Activated CD4-positive, alpha-beta T cell treated with anti-CD3 and anti-CD28 coated beads, Interleukin-2, amount 50 U/mL, for 4 hours (primary cell): ENCODE measurements at places on chromosomes 12 and 14.

DNA sequence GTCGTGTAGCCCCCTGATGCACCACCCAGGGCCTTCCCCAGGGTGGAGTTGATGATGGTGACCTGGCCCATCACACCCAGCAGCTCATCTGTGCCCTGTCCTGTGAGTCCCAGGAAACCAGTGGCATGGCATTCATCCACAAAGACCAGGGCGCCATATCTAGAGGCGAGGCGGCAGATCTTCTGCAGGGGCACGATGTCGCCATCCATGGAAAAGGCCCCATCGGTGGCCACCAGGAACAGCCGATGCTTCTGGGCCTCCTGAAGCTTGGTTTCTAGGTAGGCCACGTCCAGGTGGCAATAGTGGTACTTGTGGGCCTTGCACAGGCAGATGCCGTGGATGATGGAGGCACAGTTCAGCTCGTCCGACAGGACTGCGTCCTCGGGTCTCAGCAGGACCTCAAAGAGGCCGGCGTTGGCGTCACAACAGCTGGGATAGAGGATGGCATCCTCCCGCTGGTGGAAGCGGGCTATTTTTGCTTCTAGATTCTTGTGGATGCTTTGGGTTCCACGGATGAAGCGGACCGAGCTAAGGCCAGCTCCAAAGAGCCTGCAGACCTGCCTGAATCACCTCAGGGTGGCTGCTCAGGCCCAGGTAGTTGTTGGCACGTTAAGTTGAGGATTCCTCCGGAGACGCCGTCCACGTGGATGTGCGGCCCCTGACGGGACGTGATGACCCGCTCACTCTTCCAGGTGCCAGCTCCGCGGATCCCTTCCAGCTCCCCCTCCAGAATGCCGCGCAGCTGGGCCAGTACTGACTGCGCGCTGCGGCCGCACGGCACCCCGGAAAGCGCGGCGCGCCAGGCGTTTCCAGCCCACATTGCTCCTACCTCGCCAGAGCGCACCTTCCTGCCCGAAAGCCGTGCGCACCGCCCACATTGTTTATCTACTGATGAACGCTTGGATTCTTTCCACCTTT is 47.0 kb downstream of the WDR89 start:
- DNase-seq = no peak

GRCh38 chr12:77947330-77947729 is 116.6 kb downstream of the NAV3 start:
- DNase-seq = no peak

DNA sequence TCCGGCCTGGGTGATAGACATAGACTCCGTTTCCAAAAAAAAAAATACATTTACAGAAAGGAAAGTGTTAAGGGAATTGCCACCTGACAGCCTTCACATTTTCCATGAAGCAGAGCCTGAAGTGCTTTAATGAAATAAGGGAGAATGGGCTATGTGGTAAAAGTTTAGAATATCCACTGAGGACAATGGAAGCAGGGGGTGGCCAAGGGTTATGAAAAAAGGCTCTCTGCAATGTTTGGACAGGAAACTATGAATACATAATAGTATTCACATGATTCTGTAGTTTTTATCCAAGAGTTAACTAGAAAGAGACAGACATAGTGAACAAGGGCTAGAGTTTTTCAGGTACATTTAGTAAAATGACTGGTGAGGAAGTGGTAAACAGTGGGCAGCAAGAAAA is 75.3 kb downstream of the COCH start:
- no peak for DNase-seq

- no peak for DNase-seq
These were observed 27.6 kb upstream of the LRP6 start for GRCh38 chr12:12294215-12295005.

DNA sequence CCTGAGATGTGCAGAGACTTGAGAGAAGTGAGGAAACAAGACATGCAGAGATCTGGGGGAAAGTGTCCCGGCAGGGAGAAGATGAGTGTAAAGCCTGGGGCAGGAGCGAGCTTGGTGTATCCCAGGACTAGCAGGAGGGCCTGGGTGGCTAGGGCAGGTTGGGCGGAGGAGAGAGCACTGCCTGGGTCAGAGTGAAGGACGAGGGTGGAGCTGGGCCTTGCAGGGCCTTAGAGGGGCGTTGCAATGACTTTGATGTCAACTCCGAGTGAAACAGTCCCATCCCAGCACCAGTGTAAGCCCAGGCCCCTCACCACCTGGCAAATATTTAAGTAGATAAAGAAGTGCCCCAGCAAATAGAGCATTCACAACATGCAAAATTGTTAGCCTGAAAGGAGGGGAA is 24.2 kb upstream of the RFLNA start:
- no peak for DNase-seq

DNA sequence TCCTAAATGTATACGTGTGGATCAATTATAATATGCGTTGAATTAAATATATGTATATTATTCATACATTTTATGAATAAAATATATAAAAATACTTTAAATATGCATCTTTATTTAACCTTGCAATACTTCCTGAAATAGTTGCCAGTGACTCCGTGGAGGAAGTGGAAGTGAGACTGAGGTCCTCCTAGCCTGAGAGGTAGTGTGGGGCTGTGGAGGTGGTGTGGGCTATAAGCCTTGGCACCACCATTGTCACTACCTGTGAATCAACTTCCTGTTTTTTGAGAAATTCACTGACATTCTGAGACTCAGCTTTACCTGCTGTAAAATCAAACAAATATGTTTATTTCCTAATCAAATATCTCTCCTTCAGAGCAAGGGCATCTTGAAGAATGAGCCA is 514.2 kb downstream of the VRK1 start:
- no peak for DNase-seq

GRCh38 chr12:125221602-125222001 is 156.4 kb downstream of the AACS start:
- no peak for DNase-seq

DNA sequence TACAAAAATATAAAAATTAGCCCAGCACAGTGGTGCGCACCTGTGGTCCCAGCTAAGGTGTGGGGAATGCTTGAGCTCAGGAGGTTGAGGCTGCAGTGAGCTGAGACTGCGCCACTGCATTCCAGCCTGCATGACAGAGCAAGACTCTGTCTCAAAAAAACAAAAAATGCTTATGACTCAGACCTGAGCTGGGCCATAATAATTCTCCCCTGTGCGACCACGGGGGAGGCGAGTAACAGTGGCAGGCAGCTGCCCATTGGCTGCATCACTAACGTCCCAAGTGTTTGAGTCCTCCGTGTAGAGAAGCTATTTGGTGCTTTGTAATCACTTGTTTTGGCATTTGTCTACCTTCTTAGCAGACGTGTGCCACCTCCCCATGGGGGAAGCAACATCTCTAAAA is 24.9 kb downstream of the PSMC1 start:
- DNase-seq = no peak

DNA sequence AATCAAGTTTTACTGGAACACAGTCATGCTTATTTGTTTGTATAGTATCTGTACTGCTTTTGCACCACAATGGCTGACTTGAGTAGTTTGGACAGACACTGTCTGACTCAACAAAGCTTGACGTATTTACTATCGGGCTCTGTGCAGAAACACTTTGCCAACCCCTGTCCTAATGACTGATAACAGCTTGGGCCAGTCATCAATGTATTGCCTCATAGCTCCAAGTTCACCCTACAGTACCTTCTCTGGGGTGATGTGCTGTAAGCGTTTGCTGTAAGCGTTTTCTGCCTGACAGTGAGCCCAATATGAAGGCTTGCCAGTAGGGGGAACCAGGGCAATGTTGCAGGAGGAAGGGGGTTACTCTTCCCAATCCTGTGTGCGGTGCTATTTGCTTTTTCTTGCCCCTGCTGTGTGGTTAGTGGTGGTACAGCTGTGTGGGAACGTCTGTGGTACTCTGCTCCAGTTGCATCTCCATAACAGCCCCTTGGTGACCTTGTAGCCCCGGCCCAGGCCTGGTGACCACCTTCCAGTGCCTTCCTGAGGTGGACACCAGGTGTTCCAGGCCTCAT is 5.4 kb upstream of the CCDC177 start:
- DNase-seq = no peak

DNA sequence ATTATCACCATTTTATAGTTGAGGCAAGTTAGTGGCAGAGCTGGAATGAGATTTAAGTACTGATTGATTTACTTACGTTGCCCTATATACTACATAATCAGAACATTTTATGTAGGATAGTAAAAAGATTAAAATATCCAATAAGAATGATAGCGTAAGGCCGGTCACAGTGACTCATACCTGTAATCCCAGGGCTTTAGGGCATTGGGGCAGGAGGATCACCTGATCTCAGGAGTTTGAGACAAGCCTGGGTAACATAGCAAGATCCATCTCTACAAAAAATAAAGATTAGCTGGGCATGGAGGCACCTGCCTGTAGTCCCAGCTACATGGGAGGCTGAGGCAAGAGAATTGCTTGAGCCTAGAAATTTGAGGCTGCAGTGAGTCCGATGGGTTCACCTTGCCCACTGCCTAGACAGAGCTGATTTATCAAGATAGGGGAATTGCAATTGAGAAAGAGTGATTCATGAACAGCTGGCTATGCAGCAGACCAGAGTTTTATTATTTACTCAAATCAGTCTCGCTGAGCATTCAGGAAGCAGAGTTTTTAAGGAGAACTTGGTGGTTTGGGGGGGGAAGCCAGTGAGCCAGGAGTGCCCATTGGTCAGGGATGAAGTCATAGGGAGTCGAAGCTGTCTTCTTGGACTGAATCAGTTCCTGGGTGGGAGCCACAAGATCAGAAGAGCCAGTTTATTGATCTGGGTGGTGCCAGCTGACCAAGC is 24.7 kb upstream of the SGPP1 start:
- no peak for DNase-seq

DNA sequence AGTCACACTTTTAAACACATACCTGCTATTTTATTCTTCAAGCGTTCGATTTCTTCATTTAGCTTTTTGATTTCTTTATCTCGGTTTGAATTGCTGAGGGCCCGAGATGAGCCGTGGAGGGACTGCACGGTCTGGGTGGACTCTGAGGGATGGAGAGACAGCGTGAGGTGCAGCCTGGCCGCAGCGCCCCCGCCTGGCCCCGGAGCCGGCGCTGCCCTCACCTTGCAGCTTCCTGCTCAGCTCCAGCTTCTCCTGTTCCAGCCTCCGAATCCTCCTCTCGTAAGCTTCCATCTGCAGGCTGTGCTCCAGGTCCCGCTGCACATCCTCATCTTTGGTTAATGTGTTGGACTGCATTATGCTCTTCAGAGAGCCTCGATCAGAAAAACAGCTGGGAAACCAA is 53.2 kb downstream of the AMN start:
- no peak for DNase-seq

DNA sequence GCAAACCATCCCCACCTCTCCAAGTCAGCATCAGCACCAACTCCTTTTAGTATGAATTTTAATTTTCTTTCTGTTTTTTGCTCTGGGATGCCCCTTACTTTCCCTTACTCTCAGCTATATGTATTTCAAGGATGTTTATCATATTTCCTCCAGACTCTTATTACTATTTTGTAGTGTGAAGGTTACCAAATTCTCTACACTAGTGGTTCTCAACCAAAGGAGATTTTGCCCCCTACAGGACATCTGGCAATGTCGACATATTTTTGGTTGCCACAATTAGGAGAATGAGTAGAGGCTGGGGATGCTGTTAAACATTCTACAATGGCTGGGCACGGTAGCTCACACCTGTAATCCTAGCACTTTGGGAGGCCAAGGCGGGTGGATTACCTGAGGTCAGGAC is 29.1 kb upstream of the SOS2 start:
- no peak for DNase-seq

GRCh38 chr14:47153746-47154145 is 502.2 kb upstream of the RPL10L start:
- no peak for DNase-seq

- no peak for DNase-seq
These were observed 3.2 kb downstream of the TMEM19 start for GRCh38 chr12:71688961-71689570.

GRCh38 chr14:35594616-35595015 is 60.7 kb downstream of the INSM2 start:
- DNase-seq = no peak

DNA sequence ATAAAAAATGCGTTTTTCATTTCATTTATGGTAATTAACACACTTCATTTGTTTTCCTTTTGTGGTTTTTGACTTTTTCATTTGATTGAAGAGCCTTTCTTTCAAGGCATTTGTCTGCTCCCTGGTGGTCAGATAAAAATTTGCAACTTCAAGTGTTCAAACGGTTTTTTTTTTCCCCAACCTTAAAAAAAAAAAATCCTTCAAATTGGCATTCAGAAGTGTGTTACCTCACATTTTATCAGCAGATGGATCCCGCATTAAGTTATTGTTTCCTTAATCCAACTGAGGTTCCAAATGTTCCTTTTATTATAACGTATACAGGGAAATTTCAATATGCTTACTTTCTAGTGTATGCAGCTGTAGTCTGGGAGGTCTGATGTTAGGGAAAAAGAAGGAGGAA is 47.2 kb downstream of the MYF5 start:
- DNase-seq = no peak

DNA sequence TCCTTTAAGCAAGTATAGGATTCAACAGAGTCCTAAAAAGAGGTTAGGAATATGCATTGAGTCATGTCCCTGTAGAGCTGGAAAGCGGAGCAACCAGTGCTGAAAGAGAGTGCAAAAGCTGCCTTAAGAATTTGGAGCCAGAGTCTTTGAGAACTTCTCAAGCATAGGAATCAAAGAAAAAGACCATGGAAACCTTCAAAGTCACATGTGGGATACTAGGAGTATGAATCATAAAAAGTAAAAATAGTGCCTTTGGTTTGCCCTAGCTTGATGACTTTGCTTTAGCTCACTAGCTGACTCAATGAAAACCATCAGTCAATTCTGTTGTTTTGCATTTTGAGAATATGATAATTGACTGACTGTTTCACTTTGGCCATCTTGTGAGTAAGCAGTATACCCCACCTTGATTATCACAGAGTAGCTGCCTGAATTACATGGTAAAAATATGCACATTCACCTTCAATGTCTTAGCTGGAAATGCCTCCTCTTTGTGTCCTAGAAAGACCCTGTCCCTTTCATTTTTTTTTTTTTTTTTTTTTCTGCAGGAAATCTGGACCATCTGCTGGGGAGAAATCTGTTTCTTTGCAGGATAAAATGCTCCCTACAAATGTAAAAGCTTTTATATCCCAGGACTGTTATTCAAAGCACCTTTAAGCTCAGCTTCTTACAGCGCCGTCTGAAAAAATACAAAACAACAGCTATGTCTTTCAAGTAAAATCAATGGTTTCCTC is 248.6 kb upstream of the KRR1 start:
- no peak for DNase-seq

GRCh38 chr12:56243731-56244181 is 13.9 kb downstream of the SLC39A5 start:
- DNase-seq = no peak

GRCh38 chr12:26153421-26154154 is 28.8 kb upstream of the BHLHE41 start:
- DNase-seq = no peak

DNA sequence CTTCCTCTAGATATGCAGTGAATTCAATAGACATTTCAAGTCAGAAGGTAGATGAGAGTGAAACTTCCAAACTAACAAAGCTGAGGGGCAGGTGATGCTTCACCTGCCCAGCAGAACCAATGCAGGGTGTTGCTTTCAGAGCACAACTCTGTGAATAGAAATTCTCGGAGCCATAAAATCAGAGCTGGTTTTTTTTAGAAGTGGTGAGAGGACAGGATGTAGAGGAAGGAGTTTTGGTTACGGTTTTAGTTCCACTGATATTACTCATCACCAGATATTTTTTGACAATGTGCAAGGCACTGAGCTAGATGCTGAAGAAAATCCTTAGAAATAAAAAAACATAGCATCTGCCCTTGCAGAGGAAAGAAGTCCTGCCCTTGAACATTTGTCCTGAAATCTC is 62.2 kb downstream of the BMP4 start:
- DNase-seq = no peak
